ENCODE measurements at places on chromosomes 6 and 20.

DNA sequence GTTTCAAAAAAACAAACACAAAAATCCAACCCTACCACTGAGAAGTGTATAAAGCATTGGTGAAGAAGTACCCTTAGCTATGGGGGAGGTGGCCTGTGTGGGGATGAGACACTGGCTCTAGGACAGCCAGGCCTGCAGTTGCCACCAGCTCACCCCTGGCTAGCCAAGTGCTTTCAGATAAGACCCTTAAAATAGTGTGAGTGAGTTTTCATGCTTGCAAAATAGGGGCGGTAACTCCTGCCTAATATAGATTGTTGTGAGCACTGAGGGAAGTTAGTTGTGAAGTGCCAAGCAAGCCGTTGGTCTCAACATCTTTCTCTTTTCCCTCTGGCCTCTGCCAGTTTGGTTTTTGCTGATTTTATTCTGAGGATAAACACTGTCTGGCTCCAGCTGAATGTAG lies 11.3 kb downstream of the PPP1R3G start:
- no peak for DNase-seq

GRCh38 chr6:75758061-75758460 lies 9.0 kb downstream of the MYO6 start:
- DNase-seq: no peak

DNA sequence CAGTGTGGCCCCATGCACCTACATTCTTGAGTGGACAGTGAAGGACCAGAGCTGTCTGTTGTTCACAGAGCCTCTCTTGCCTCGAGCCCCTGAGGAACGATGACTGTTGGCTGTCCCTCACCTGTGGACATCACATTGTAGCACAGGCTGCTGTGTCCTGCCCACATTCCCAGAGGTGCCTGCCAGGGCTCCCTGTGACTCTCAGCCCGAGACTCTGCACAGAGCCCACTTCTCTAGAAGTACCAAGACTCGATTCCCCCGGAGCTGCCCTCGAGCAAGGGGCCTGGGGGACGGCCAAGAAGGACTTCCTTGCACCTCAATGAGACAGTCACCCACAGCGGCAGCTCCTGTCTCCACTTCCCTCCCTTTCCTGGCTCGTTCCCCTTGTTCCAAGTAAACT lies 28.6 kb upstream of the DLGAP4 start:
- no peak for DNase-seq

DNA sequence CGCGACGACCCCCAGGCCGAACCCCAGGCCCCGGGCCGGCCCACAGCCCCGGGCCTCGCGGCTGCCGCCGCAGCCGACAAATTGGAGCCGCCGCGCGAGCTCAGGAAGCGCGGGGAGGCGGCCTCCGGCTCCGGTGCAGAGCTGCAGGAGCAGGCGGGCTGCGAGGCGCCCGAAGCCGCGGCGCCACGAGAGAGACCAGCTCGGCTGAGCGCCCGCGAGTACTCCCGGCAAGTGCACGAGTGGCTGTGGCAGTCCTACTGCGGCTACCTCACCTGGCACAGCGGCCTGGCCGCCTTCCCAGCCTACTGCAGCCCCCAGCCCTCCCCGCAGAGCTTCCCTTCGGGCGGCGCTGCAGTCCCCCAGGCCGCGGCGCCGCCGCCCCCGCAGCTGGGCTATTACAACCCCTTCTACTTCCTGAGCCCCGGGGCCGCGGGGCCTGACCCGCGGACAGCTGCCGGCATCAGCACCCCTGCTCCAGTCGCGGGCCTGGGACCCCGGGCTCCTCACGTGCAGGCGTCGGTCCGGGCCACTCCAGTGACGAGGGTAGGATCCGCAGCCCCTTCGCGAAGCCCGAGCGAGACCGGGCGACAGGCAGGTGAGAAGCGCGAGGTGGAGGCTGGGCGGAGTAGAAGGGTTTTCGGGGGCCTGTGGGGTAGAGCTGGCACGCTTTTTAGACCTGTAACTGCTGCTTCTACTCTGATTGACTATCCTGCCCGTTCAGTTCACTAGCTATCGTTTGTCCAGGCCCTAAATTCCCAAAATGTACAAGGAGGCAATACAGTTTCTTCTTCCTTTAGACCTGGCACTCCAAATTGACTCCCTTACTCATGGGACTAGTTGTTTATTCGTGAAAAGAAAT lies 654 bp downstream of the FAM8A1 start:
- peak; percentile 18 for DNase-seq

GRCh38 chr20:31682927-31683326 lies 39.7 kb downstream of the BCL2L1 start:
- no peak for DNase-seq

All from stimulated activated CD8-positive, alpha-beta memory T cell treated with anti-CD3 and anti-CD28 coated beads, Interleukin-4, amount 100 ng/mL, for 1 hour (primary cell).